Cortex of kidney (tissue), 1 donor: ENCODE measurements at places on chromosomes 6 and 20.

- DNase-seq: no peak
Measured at GRCh38 chr20:59117526-59117925, 46.1 kb upstream of the ZNF831 start.

DNA sequence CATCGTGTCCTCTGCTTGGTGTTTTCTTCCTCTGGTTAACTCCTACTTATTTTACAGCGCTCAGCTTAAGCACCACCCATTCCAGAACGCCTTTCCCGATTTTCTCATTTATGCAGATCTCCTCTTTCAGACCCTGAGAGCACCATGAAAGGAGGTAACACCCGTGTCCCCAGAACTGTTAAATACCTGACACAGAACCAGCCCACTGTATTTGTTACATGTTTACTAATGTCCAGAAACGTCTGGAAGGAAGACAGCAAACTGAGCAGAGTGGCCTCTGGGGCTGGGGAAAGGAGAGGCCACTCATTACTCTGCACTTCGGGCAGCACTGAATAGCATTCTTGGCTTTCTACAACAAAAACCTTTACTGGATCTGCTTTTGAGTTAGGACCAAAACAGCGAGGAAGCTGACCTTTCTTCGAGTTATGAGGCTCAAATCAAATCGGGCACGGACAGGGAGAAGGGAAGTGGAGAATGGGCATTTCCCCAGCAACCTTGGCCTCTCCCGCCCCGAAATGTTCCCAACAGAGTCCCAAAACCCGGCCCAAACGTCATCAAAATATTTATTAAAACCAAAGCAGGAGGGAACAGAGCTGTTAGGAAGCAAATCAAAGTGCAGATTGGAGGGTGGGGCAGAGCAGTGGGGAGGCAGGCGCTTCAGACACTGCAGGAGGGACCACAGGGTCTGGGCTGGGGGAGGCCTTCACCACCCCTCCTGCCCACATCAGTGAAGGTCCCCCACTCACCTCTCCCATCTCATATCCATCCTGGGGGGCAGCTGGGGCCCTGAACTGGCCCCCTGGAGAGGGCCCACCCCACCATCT, 1.1 kb upstream of the NECAB3 start:
- no peak for DNase-seq

- no peak for DNase-seq
Measured at GRCh38 chr6:14550410-14550809, 432.8 kb downstream of the CD83 start.

DNA sequence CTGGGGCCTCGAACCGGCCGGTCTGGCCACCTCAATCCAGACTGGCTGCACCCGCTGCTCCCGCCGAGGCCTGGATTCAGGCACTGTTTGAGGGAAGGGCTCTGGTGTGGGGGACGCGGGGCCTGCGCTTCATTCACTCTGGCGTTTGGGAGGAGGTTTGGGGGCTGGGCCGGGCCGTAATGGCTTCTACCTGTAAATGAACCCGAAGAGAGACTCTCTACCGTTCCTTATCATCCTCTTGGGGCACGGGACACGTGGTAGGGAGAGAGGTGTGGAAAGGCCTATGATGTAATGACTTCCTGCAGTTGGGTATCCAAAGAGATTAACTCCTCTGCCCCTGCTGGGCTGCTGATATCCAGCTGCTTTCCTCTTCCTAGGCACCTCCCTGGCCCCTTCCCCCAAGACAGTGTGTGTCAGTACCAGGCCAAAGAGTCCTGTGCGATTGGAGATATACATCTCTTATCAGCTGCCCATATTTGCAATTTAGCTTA, 1.8 kb downstream of the FOXO3 start:
- no peak for DNase-seq

GRCh38 chr6:40755046-40755681, 168.0 kb upstream of the LRFN2 start:
- DNase-seq: no peak

- DNase-seq: no peak
Measured at GRCh38 chr6:137362878-137363804, 131.1 kb downstream of the OLIG3 start.

DNA sequence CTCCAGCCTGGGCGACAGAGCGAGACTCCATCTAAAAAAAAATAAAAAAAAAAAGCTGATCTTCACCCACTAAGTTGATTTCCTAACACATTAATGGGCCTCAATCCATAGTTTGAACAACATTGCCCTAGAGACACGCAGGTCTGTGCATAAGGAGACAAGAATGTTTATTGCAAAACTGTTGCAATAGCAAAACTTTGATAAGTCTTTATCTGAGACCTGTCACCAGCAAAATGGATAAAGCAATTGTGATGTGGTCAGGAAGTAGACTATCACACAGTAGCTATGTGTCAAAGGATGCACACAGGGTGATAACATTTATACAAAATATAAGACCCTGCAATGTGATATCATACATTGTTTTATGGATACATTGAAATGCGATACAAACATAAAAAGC, 4.2 kb upstream of the ITPR3 start:
- DNase-seq: no peak

- DNase-seq: no peak
Measured at GRCh38 chr6:56521976-56522375, 120.7 kb downstream of the DST start.

- no peak for DNase-seq
Measured at GRCh38 chr20:10497791-10498190, 62.7 kb downstream of the SLX4IP start.

DNA sequence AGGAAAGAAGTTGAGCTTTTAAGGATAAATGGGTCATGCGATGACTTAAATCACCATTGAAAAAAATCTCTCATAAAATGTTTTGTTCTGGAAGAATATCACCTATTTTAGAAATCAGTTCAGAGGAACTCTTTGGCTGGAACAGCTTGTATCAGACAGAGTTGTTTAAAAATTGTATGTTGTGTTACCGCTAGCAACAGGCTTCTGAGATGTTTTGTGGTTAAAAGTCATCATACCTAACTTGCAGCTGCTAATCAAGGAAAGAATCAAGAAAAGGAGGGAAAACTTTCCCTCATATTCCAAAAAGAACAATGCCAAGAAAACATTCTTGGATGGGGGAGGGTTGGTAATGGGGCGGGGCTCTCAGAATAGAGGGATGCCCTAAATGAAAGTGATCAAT, 220.7 kb upstream of the CITED2 start:
- no peak for DNase-seq

- no peak for DNase-seq
Measured at GRCh38 chr20:30506100-30506499, 751.4 kb upstream of the DEFB115 start.
